ENCODE measurements at places on chromosomes 5 and 9.

DNA sequence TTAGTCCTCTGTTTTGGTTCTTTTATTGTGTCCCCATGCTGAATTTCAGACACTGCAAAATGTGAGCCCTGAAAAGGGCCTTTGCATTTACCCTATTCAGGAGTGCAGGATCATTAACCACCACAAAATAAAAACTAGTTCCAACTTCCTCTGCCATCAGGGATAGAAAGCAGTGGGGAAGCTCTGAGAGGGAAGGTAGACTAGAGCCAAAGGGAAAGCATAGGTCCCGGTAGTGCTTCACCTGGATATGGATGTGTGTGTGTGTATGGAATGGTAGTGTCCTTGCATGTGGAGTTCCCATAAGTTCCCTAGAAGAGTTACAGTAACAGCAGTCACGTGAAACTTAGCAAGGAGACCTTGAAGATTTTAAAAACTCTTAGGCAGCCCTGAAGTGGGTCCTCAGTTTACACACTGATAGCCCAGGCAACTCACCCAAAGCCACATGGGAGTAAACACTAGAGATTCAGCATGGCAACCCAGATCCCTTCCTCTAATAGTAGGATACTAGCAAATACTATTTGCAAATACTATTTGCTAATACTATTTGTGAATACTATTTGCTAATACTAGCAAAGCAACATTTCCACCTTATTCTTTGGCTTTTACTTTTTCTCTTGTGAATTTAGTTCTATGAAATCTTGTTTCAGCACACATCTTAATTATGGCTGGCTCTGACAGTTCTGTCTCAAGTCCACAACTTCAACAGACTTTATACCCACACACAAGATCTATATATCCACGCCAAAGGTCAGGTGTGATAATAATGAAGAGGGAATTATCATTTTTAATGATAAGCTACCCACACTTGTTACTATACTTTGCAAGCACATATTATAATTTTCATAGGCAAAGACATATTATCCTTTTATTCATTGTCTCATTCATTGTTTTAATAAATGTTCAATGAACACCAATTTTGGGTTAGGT, 70.4 kb upstream of the IFNE start:
- DNase-seq = no peak

- no peak for DNase-seq
Observed at GRCh38 chr5:180201051-180201987, 7.7 kb downstream of the RASGEF1C start.

GRCh38 chr9:73153793-73154227, 2.1 kb downstream of the ANXA1 start:
- DNase-seq = no peak

DNA sequence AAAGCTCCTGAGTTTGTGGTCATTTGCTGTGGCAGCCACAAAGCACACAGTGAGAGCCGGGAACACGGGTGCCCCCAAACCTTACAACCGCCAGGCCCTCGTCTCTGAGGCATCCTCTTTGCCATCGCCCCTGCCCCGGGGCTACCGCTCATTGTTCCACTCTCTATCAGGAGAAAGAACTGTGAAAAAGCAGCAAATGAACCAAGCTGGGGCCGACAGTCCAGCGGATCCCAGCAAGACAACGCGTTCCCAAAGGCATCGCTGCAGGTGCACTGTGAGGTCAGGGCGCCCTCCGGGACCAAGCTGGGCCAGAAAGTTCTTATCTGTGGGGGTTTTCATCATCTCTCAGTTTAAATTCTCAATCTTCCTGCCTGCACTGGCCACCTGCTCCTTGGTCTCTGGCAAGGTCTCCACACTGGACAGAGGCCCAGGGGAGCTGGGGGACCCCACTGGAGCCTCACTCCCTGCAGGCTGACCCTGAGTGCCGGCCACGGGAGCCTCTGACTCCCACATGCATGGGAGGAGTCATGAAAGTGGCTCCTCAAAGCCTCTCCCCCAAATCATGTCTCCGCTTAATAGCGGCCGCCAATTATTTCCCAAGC, 32.1 kb downstream of the VAV2 start:
- no peak for DNase-seq

- DNase-seq = no peak
Observed at GRCh38 chr9:20480249-20480648, 142.1 kb downstream of the MLLT3 start.

GRCh38 chr9:6843742-6844141, 86.0 kb downstream of the KDM4C start:
- DNase-seq = no peak

- no peak for DNase-seq
Observed at GRCh38 chr5:3694819-3695218, 99.2 kb downstream of the IRX1 start.

- DNase-seq = no peak
Observed at GRCh38 chr5:141567513-141568117, 51.2 kb downstream of the DIAPH1 start.

DNA sequence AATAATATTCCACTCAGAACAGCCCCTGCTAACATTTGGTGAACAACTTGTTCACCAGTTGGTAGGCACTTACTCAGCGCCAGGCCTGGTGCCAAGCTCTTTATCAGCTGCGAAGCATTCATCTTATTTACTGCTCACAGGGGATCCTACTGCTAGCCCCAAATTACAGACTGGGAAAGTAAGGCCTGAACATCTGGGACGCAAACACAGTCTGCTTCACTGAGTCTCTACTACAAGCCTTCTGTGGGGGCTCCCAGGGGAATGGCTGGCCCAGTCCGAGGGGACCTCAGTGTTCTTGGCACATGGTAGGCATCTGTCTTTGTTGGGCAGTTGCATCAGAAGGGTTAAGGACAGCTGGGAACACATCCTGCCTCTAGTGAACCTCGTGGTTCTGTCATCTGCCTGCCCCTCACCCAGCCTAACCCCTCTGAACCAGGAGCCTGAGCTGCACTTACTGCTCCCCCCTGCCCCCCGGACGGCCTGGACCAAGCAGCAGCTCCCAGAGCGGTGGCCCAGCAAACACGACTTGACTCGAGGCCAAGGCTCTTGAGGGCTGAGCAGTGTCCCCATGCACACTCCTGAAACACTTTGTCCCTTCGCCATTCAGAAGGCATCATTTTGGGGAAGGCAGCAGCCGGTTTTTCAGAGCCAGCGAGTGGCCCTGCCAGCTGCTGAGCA, at the start of gene PHYHD1:
TSS of gene PHYHD1 (plus strand) at position 602 of the 678 bp plus-strand sequence. CDS start 1,342 bp downstream, outside the sequence.
- no peak for DNase-seq

GRCh38 chr5:178391480-178391879, 158.9 kb upstream of the PHYKPL start:
- DNase-seq = no peak

DNA sequence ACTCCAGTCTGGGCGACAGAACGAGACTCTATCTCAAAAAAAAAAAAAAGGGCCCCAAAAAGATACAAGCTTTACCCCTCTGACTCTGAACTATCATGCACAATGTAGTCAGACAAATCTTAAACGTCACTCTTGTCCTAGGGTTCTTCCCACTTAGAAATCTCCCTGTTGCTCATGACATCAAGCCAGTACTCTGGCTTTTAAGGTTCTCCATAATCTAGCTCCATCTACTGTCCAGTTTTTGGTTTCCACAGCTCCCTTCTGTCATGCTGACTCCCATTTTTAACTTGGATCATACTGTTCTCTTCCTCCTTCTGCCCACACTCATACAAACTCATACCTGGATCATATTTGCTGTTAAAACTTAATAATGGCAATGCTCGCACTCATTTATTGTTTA, 156.7 kb upstream of the TLX3 start:
- DNase-seq = no peak

- no peak for DNase-seq
Observed at GRCh38 chr9:102986425-102986824, 8.7 kb upstream of the CYLC2 start.

GRCh38 chr9:36924071-36924470, 110.0 kb downstream of the PAX5 start:
- peak; percentile 43 for DNase-seq

DNA sequence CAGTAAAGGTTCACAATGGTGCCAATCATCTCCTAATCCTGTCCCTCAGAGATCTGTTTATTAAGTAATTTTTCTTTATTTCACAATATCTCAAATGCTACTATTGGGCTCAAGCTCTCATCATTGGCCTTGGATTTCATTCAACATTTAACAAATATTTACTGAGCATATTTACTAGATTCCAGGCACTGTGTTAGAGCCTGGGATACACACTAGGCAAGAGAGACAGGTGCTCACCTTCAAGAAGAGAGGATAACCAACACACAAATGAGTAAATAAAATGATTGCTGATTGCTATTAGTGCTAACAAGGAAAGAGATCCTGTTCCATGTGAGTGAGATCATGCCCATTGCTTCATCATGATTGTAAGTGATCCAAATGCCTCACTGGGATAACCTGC, 27.4 kb downstream of the PPP2R2B start:
- DNase-seq = no peak

GRCh38 chr9:81602887-81603680, 86.3 kb downstream of the TLE1 start:
- no peak for DNase-seq

GRCh38 chr5:124869426-124870033, 123.1 kb upstream of the ZNF608 start:
- DNase-seq = no peak

DNA sequence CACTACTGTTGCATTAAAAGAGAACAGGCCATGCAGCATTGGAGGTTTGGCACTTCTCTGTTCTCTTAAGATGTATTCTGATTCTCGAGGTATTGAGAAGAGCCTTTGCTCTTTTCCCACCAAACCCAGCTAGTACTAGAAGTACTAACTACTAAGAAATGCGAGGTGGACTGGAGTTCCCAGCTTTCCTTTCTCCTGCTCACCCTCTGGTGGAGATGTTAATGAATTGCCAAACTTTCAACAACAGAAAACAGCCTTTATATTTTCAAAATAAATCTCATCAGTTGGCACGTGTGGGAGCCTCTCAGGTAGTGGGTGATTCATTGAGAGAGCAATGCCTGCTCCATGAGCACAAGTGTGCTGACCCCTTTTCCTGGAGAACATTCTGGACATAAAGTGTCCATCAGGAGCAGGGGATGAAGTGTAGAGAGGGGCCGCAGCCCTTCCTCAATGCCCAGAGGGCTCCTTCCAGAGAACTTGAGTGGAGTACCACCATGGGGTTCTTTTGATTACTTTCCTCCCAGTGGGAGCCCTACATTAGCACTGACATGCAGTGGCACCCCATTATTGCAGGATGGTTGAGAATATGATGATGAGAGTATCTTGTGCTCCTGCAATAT, 45.7 kb downstream of the TMEM174 start:
- no peak for DNase-seq

DNA sequence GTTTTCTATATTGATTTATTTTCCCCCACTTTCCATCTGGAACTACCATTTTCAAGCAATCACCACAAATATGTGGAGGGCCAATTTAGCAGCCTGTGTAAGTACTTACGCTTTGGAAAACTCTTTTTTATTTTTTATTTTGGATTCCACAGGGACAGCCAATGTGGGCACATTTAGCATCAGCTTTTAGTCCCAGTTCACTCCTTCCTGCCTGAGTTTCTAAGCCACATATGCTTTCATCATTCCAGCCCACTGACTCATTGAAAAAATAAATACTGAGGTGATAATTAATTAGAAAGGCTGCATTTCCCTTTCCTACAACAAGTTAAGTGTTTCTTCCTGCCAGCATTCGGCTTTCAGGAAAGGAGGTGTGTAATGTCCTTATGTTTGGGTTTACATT, 76.8 kb downstream of the TMEM167A start:
- no peak for DNase-seq

GRCh38 chr9:134026581-134026980, 1.3 kb downstream of the BRD3OS start:
- DNase-seq = no peak

GRCh38 chr5:458547-459353, 15.8 kb downstream of the EXOC3 start:
- peak; percentile 81 for DNase-seq

- no peak for DNase-seq
Observed at GRCh38 chr9:31519424-31519823, 865.0 kb upstream of the ACO1 start.

- no peak for DNase-seq
Observed at GRCh38 chr5:146640285-146640896, 124.4 kb upstream of the GPR151 start.

DNA sequence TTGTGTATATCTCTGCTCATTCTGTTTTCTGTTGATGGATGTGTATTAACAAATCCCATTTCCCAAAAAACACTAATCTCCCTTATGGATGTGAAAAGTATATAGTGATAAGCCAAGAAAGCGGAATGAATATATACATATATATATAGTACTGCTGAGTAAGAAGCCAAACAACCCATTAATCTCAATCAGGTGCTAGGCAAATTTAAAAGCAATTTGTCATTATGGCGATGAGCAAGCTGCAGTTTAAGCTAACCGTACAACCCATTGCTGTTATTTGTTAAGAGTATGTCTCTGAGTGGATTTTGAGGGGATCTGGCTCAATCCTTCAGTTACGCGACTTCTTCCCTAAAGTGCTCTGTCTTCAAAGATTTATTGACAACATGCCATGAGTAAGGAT, 640.4 kb upstream of the ARRDC3 start:
- DNase-seq = no peak

DNA sequence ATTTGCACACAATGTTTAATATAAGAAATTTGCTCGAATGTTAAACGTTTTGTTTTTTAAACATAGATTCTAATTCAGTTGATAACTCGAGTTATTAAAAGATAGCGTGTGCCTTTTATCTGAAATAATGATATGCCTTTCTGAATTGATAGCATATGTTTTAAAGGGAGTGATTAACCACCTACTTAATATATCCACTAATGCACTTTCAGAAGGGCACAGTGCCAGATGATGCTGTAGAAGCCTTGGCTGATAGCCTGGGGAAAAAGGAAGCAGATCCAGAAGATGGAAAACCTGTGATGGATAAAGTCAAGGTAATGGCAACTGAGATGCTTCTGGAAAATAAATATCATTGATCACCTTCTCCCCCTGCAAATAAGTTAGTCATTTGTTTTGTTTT, 53.9 kb downstream of the ERAP1 start:
- no peak for DNase-seq

DNA sequence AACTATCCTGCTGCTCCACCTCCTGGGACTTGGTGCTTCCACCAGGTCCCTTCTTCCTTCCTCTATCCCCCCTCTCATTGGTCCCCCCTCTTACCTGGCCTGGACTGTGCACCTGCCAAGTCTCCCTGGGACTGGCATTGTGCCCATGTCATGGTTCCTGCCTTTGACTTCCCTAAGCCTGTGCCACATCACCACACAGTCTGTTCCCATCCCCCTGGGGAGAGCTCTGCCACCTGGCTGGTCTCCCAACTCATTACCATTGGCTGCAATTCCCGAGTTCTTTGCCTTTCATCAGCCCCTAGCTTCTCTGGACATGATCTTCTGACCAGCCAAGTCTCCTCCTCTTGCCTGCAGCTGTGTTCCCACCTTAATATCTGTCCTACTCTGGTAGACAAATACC, 180.3 kb downstream of the SREK1 start:
- DNase-seq = no peak

GRCh38 chr5:72598401-72599064, 91.3 kb upstream of the ZNF366 start:
- no peak for DNase-seq

GRCh38 chr9:110575945-110576344, 3.6 kb downstream of the SVEP1 start:
- DNase-seq = no peak

DNA sequence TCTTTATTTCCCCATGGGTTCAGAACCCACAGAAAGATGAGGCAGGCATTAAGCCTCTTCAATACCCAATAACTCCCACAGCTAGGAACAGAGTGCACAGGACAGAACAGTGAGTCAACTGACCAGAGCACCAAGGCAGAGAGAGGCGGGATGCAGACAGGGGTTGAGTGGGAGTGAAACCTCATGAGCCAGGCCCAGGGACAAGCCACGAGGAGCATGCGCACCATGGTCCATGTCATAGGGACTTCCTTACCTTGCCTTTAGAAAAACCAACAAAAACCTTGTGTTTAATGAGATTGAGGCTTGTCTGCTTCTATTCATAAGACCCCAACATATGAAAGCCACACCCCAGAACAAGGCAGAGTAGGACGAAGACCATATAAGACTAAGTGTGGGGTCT, 330.6 kb downstream of the DEPDC1B start:
- DNase-seq = no peak

Measured in stimulated activated CD4-positive, alpha-beta T cell treated with anti-CD3 and anti-CD28 coated beads, Interleukin-1b, Interleukin-23, amount 100 ng/mL, for 48 hours (primary cell).